ENCODE measurements at places on chromosomes 12 and 14. TPM values are rescaled to one million over a fixed set of nuclear protein-coding genes. Genes with fewer than 3 reads are reported as not detected.

The RBP5 gene
- not detected for total RNA-seq

DNA sequence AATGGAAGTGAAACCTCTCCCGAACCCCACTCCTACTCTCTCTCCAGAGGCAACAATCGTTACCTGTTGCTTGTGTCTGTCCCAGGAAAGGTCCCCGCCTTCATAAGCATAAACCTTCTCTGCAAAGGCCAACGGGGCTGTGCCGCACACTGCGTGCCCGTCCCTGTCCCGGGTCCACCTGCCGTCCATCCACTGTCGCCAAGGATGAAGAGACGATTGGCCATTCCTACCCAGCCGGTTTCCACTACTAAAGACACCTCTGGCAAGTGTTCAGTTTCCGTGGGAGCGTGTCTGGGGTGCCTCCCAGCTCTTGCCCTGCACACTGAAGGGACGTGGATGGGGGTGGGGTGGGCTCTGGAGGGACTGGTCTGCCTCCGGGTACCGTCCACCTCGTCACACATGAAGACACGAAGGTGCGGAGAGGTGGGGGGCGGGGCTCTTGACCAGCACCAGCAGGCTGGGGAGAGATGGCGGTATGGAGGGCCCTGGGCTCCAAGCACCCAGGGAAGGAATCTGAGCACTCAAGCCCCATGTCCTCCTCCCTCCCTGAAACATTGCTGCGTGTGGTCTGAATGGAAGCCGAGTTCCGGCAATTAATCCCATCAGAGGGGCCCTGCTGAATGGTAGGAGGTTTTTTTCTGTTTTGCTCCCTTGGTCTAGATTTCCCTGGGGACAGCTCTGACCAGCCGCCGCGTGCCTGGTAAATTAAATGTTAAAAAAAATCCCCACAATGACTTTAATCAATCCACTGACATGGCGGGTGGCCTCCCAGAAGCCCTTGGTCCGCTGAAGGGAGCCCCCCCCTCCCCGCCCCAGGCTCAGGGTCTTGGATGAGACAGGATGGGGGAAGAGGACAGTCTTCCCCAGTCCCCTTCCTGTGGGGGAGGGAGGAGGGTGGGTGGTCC lies 4.1 kb upstream of the KIF26A start:
- H3K27me3 ChIP-seq: no peaks in the 10 kb centered on the region
- DNase-seq: no peak
- peaks cover 8% of the 10 kb centered on the region for H3K4me1 ChIP-seq
- no peak overlapping the region for H3K27ac ChIP-seq
- H3K36me3 ChIP-seq: no peaks in the 10 kb centered on the region
- H3K4me3 ChIP-seq: no peak overlapping the region

The TAS2R7 gene
- total RNA-seq: not detected

DNA sequence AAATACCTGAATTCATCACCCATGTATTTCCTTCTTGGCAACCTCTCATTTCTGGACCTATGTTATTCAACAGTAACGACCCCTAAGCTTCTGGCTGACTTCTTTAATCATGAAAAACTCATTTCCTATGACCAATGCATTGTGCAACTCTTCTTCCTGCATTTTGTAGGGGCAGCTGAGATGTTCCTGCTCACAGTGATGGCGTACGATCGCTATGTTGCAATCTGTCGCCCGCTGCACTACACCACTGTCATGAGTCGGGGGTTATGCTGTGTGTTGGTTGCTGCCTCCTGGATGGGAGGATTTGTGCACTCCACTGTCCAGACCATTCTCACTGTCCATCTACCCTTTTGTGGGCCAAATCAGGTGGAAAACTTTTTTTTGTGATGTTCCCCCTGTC lies 356 bp downstream of the OR4Q2 start:
- no peak overlapping the region for H3K27ac ChIP-seq
- no peaks in the 10 kb centered on the region for H3K4me1 ChIP-seq
- DNase-seq: no peak
- H3K27me3 ChIP-seq: no peaks in the 10 kb centered on the region
- H3K36me3 ChIP-seq: no peaks in the 10 kb centered on the region
- H3K4me3 ChIP-seq: no peak overlapping the region

- H3K4me1 ChIP-seq: peaks cover 7% of the 10 kb centered on the region
- H3K27ac ChIP-seq: no peak overlapping the region
- no peaks in the 10 kb centered on the region for H3K36me3 ChIP-seq
- no peak for DNase-seq
- no peaks in the 10 kb centered on the region for H3K27me3 ChIP-seq
Measured at GRCh38 chr12:52084491-52085231, 5.2 kb downstream of the SMIM41 start.

GRCh38 chr14:44565968-44566367 lies 58.9 kb upstream of the FSCB start:
- H3K36me3 ChIP-seq: no peaks in the 10 kb centered on the region
- no peaks in the 10 kb centered on the region for H3K4me1 ChIP-seq
- H3K27ac ChIP-seq: no peak overlapping the region

The TSPAN11 gene
- total RNA-seq: 0.41 TPM

DNA sequence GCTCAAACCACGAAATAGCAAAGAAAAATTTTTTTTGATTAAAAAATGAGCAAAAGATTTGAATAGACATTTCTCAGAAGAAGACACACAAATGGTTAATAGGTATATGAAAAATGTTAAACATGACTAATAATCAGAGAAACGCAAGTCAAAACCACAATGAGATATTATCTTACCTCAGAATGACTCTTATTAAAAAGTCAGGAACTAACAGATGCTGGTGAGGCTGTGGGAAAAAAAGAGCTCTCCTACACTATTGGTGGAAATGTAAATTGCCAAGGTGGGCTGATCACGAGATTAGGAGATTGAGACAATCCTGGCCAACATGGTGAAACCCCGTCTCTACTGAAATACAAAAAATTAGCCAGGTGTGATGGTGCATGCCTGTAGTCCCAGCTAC lies 315.5 kb upstream of the FLRT2 start:
- H3K27ac ChIP-seq: no peak overlapping the region
- H3K36me3 ChIP-seq: no peaks in the 10 kb centered on the region
- no peak for DNase-seq
